ENCODE measurements at places on chromosomes 12 and 14. TPM values are rescaled to one million over a fixed set of nuclear protein-coding genes. Genes with fewer than 3 reads are reported as not detected.

GRCh38 chr14:105064721-105065143 lies 498 bp downstream of the GPR132 start:
- no peak for DNase-seq

DNA sequence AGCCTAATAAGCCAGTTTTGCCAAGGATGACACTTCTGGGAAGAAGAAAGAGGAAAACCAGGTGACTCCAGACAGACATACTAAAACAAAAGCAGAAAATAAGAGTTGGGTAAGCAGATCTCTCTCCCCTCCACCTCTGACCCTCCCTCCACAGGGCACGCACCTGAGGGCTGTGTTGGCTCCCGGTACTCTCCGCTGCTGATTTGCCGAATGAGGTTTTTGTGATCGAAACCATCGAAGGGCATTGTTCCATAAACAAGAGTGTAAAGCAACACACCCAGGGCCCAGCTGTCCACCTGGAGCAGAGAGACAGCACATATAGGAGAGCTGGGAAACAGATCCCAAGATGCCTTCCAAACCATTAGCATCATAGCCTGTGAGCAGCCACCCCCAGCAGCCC lies 68.1 kb downstream of the NUAK1 start:
- no peak for DNase-seq

GRCh38 chr12:105107171-105107493 lies 399 bp upstream of the WASHC4 start:
- no peak for DNase-seq

- no peak for DNase-seq
These were observed 123.9 kb downstream of the RFLNA start for GRCh38 chr12:124418791-124419190.

IL31 gene
- not detected for total RNA-seq

PTPRQ gene
- 0.68 TPM for total RNA-seq
